Inflammatory macrophage treated with lipopolysaccharide for 4 hours (primary cell): ENCODE measurements at places on chromosomes 1 and 21.
A peak's percentile ranks its signal among the peaks of the same experiment; 100 is the strongest.

DNA sequence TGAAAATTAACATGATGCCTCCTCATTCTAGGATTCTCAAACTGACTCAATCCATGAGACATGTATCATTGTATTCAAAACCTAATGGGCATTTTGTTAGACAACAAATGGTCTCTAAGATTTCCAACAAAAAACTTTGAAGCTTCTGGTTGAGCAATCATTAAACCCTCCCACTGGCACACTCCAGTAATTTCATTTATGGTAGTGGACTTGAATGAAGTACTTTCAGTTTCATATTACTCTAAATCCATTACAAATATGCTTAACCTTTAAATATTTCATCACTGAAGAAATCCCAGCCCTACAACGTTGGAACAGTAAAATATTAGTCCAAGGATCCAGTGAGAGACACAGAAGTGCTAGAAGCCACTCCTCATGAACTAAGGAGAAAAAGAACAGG, 43.5 kb downstream of the GBP6 start:
- DNase-seq = peak; percentile 88

GRCh38 chr1:118999348-119000071, 11.4 kb upstream of the TBX15 start:
- DNase-seq = no peak

DNA sequence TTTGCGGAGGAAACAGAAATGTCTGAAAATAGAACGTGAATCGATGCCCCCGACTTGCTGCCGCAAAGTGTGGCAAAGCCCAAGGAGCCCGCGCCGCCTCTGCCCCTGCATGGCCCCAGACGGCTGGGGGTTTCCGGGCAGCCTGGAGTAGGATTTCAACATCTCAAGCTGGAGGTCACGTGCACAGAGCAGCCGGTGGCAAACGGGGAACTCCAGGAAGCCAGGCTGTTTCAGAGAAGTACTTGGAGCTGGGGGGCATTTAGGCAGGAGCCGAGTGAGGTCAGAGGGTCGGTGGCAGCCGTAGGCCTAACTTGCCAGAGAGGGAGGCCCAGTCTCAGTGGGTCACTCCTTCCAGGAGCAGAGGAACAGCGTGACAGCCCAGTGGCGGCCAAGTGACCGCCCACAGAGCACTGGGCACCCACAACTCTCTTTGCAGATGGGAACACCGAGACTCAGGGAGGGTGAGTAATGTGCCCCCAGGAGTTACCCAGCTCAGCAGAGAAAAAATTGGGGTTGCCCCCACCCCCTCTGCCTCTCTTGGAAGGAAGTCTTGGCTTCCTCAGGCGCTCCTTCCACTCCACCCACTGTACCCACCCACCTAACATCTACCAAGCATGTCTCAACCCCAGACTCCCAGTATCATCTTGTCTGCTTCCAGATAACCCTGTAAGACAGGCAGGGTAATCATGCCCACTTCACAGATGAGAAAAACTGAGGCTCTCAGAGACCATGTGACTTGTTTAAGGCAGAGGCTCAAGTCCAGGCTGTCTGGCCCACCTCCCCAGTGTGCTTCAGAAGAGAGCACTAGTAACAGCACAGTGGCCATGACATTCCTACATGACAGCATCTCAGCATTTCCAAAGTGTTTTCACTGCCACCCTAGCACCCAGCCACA, 179.4 kb downstream of the HIVEP3 start:
- DNase-seq = peak; percentile 98

DNA sequence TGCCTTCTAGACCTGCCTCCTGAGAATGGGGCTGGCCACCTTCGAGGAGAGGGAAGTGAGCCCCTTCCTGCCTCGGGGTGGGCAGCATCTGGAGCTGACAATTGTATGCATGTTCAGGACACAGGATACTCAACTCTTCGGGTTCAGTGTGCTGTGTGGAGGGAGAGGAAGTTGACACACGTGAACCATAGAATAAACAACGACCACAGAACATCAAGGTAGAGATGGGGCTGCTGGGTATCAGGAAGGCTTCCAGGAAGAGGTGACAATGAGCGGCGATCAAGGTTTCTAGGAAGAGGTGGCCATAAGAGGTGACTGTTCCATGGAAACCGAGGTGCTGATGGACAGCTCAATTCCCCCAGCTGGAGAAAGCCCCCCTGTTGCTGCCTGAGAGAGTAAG, 22.0 kb downstream of the UBIAD1 start:
- no peak for DNase-seq

- DNase-seq = peak; percentile 79
Measured at GRCh38 chr1:21182181-21182731, 5.6 kb upstream of the EIF4G3 start.

GRCh38 chr1:25530186-25531081, 13.0 kb upstream of the LDLRAP1 start:
- DNase-seq = no peak

DNA sequence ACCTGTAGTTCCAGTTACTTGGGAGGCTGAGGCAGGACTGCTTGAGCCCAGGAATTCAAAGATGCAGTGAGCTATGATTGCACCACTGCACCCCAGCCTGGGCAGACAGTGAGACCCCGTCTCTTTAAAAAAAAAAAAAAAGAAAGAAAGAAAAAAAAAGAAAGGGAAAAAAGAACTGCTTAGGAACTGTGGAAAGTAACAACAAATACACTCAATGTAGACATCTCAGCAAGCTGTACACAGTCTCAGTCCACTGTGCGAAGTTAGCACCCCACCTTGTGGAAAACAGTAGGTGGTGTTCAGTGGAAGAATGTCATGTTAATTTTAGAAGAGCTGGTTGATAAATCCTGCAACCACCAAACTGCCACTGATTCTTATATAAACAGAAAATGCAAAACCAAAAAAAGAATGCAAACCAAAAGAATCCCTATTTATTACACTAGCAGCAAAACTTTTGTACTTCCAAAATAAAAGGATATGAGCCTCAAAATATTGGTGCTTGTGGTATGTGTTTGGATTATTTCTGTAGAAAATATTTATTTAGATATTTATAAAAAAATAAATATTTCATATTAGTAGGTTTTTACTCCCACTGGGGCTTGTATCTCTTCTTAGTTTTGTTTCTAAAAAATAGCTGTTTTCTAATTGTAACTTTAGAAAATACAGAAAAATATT, 31.1 kb downstream of the ALG14 start:
- peak; percentile 11 for DNase-seq
